ENCODE measurements at places on chromosomes 13 and 19.

DNA sequence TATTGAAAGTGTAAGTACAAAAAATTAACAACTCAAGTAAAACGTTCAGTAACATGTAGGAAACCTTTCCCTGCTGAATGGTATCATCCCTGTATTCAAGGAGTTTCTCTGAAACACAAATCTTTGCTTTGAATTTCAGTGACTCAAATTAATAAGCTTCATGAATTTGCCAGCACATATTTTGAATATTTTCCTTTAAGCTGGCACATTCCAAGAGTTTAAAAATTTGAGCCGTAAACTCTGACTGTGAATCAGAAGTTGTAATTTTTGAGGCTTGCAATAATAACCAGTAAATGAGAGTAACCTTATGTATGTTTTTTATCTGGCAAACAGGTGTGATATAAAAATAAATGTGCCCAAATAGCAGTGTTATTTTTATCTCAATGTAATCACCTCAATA is 1722.6 kb upstream of the PRR20A start:
- no peak for DNase-seq

DNA sequence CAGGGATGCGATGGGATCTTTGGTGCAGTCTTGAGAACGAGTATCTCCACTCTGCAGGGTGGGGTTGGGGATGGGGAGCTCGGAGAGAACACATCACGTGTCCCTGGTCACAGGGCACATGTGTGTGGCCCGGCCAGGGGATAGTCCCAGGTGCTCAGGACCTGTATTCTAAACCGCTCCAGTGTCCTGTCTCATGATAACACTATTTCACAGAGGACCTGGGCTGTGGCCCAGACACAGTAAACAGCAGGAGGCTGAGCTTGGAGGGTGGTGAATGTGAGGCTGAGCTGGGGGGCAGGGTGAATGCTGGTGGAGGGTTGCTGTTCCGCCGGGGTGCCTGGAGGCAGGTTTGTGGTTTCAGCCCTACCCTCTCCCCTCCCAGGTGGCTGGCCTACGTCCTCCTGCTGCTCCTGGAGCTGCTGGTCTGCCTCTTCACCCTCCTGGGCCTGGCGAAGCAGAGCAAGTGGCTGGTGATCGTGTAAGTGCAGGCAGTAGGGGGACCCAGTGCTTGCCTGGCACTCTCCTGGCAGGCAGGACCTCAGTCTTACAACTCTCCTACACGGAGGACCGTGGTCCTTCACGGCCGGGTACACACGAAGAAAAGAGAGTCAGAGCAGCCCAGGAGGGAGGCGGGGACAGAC is 11.1 kb downstream of the TTYH1 start:
- DNase-seq = no peak

GRCh38 chr13:45215392-45216077 is 14.7 kb upstream of the KCTD4 start:
- DNase-seq = no peak

GRCh38 chr13:60925686-60926085 is 490.0 kb downstream of the PCDH20 start:
- DNase-seq = no peak

GRCh38 chr13:33016414-33017322 is at the start of gene KL:
Gene KL (plus strand): TSS chr13:33016423. CDS start chr13:33016441, 18 bp downstream.
- no peak for DNase-seq

GRCh38 chr13:110214637-110215036 is 92.3 kb downstream of the COL4A1 start:
- no peak for DNase-seq

DNA sequence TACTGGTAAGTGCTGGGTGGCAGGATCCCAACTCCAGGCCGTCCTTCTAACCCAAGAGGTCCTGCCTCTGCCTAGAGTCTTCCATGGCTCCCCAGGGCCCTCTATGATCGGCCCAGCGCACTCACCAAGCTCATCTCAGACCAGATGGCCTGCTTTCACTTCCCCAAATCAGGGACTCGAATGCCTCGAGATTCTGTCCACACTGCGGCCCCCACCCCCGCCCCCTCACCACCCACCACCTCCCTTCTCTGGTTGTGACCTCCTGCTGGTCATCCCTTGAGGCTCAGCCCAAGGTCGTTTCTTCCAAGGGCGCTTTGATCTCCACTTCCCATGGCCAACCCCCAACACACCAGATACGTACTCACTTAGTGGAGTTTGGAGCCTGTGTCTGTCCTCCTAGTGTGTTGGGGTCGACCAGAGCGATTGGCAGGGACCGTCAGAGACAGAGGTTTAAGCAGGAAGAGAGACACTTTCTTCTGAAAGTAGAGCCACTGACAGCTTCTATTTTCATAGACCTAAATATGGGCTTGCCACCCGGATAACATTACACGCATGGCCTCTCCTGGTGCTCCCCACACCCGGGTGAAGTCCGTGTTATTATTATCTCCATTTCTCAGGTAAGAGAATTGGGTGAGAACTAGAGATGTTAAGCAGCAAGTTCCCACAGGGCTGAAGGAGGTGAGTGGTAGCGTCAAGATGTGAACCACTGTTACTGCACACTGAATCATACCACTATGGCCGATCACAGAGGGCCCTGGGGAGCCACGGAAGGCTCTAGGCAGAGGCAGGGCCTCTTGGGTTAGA is at the start of gene FCER2:
TSS of gene FCER2 (minus strand) at position 478 of the 804 bp plus-strand sequence. CDS start 2,371 bp downstream, outside the sequence.
- no peak for DNase-seq

DNA sequence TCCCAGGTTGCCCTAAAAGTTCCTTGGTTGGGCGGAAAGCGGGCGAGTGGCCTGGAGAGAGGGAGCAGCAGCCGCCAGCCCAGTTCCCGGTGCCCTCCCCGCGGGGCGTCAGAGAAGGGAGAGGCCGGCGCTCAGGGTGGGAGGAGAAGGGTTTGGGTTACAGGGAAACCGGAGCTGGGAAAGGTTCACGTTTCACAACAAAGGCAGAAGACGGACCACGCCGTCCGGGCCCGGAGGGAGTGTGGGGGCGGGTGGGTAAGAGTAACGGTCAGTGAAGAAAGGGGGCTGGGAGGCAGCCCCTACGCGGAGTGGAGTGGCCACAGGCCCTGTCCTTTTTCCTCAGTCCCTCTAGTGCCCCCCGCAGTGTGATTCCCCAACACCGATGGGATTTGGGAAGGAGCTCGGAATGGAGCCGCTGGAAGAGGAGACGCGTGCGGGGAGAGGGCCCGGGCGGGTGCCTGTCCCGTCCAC is 1.6 kb downstream of the SIX5 start:
- DNase-seq = peak; percentile 86

- DNase-seq = no peak
Measured at GRCh38 chr19:41876847-41877832, at the start of gene CD79A. Gene CD79A (plus strand): TSS chr19:41877279. CDS start chr19:41877305, 26 bp downstream.

DNA sequence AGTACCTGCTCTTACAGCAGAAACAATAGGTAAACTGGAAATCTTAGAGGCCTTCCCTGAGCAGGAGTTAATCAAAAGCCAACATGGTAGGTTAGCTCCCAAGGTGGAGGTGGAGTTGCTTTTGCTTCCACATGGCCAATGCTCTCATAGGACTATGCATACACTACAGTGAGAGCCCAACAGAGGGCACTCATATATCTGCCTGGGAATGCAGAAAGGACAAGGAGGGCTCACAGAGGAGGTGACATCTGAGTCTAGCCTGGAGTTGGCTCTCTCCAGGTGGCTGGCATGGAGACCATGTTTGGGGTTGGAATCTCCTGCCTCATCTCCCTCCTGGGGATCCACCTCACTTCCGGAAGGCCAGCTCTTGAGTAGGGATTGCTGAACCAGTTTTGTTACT is 34.6 kb downstream of the ATP8A2 start:
- peak; percentile 15 for DNase-seq

DNA sequence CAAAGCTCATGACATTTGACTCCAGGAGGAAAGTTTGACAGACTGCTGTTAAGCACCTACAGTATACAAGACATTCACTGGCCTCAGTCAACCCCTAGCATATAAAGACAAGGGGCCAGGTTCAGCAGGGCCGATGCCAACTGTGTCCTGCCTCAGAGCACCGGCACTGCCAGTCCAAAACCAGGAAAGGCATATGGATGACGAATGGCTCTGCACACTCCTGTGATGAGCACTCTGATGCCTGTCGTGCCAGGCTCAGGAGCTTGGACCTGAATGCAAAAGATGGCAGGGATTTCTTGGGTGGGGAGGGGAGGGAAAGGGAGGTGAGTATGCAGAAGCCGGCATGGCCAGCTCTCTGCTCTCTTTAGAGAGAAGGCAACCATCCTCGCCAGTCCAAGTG is 38.9 kb downstream of the COL4A1 start:
- DNase-seq = no peak

DNA sequence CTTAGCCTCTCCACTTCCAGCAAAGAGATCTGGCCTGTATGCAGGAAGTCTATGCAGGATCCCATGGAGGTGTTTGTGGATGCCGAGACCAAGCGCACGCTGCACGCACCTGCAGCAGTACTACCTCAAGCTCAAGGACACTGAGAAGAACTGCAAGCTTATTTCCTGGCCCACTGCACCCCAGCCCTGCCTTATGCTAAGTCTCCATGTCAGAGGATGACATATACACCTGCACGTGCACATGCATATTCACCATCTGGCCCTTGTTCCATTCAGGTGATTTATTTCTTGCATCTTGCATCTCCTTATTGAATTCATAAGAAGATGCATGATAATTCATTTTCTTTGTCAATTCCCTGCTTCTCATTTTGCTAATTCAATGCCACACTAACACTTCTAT is 472.8 kb upstream of the SGCG start:
- DNase-seq = no peak

DNA sequence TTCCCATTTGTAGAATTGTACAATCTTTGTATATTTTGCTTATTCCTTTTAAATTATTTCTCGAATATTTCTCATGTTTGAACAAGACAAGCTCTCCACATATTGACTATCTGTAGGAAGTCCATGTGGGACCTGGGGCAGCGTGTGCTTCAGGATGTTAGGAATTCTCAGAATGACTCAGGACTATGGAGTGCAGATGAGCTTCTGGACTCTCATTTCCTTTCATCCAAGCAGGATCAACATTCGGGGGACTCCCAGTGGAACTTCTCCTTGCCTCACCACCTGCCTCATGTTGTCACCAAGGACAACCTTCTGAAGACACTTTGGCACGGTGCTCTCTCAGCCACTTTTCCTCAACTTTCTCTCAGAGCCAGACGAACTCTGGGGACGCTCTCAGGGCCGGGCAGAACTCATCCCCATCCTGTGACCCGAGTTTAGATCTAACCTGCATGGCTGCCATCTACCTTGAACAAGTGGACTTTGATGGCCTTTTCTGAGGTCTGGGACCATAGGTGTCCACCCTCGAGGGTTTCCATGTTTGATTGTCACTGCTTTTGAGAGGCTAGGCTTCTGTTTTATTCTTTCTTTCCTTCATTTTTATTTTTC is 441.7 kb downstream of the IRS2 start:
- DNase-seq = no peak

DNA sequence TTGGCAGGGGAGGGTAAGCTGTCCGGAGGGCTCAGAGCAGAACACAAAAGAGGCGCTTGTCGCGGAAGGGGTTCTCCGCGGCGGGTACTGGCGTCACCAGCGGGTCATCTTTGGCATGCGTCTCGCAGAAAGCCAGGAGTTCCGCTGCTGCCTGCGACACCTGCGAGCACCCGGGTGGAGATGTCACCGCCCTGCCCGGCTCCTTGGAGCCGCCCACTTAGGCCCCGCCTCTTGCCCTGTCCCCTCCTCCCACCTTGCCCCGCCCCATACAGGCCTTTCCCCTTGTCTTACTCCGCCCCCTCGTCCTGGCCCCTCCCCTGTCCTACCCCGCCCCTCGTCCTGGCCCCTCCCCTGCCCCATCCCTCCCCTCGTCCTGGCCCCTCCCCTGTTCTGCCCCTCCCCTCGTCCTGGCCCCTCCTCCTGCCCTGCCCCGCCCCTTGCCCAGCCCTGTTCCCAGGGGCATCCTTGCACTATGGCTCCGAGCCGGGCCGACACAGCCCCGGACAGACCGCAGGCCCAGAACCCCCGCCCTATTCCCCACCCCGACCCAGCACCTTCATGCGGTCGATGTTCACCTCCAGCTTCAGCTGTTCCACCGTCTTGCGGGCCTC is 1.9 kb downstream of the GNG8 start:
- DNase-seq = no peak

DNA sequence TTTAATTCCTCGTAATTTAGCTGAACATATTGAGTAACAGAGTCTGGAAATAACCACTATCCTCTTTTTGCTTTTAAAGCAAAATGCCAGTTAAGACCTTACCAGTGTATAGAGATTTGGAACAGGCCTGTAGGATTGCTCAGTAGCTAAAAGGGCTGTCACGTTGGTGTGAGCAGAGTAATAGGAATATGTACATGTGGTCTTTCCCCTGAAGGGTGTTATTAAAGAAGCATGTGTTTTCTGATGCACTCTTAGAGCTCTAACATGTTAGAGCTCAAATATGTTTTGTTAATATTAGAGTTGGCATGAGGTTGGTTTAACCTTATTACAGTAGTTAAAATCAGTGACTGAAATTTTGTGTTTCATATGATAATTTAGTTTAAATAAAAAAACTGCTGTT is 172.9 kb downstream of the PDS5B start:
- no peak for DNase-seq

DNA sequence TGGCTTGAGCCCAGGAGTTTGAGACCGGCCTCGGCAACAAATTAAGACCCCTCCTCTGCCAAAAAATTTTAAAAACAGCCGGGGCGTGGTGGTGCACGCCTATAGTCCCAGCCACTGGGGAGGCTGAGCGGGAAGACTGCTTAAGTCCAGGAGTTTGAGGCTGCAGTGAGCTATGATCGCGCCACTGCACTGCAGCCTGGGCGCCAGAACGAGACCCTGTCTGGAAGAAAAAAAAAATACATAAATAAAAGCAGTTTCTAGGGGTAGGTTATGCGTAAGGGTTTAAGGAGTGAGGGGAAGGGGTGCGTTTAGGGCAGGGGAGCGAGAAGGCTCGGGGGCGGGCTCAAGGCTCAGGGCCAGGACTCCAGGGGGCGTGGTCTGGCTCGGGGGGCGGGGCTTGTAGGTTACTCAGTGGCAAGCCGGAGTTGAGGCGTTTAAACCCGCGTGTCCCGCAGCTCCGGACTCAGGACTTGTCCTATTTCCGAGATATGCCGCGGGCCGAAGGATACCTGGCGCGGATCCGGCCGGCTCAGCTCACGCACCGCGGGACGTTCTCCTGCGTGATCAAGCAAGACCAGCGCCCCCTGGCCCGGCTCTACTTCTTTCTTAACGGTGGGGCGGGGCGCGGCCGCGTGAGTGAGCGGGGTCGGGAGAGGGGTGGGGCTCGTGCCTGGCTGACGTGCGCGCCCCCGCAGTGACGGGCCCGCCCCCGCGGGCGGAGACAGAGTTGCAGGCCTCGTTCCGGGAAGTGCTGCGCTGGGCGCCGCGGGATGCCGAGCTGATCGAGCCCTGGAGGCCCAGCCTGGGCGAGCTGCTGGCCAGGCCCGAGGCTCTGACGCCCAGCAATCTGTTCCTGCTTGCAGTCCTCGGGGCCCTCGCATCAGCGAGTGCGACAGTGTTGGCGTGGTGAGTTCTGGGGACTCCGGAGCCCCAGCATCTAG is 10.7 kb downstream of the SPACA6 start:
- peak; percentile 80 for DNase-seq

- DNase-seq = peak; percentile 11
Measured at GRCh38 chr13:30463787-30464495, 1.8 kb downstream of the HMGB1 start.

- no peak for DNase-seq
Measured at GRCh38 chr13:74367193-74367592, 233.0 kb upstream of the KLF12 start.

DNA sequence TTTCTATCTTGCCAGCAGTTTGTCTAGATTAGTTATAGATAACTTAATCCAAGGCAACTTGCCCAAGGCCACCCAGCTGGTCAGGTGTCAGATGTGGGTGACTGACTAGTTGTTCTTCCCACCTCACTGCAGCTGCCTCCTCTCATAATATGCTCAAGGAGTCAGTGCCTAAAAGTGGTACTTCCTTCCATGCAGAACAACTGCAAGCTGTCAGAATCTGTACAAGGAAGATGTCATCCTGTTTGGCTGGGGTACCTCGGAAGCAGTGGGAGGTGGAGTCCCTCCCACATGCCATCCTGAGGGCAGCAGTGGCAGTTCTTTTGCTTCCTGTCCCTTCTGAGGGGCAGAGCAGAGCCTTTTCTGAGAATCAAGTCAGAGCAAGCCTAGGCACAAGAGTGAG is 193.2 kb upstream of the RFC3 start:
- DNase-seq = no peak
